Frontal cortex (tissue), 4 donors: ENCODE measurements at places on chromosomes 6 and 20. TPM values are rescaled to one million over a fixed set of nuclear protein-coding genes. Genes with fewer than 3 reads are reported as not detected.

The PPP1R3G gene
- total RNA-seq, result 1.6 TPM

The VSX1 gene
- not detected for total RNA-seq

The LBP gene
- total RNA-seq, result not detected

The OOEP gene
- not detected for total RNA-seq

DNA sequence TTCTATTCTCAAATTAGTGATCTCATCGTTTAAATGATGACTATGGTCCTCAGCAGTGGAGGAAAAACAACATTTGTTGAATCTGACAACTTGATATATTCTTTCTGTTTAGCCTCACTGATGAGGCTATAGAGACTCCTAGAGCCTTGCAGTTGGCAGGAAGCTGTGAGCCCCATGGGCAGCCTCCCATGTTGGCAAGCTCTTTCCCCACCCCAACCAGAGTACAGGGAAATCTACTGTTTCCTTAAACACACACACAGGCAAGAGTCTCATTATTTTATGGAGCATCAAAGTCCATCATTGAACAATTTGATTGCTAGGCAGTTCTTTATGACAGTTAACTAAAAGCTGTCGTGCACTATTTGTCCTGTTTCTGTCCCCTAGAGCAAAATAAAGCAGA lies 498.2 kb upstream of the CITED2 start:
- DNase-seq, result no peak

GRCh38 chr20:50318710-50319109 lies 128.1 kb downstream of the CEBPB start:
- no peak for DNase-seq

GRCh38 chr6:117346142-117346930 lies 79.4 kb downstream of the ROS1 start:
- DNase-seq, result no peak
